ENCODE measurements at places on chromosomes 16 and 17. TPM values are rescaled to one million over a fixed set of nuclear protein-coding genes. Genes with fewer than 3 reads are reported as not detected.

The ERBB2 gene
- 1.3 TPM for total RNA-seq

The CTRB1 gene
- not detected for total RNA-seq

The HOXB9 gene
- 0.16 TPM for total RNA-seq

The ZNF174 gene
- total RNA-seq = 5.4 TPM

The PRSS33 gene
- total RNA-seq = not detected

DNA sequence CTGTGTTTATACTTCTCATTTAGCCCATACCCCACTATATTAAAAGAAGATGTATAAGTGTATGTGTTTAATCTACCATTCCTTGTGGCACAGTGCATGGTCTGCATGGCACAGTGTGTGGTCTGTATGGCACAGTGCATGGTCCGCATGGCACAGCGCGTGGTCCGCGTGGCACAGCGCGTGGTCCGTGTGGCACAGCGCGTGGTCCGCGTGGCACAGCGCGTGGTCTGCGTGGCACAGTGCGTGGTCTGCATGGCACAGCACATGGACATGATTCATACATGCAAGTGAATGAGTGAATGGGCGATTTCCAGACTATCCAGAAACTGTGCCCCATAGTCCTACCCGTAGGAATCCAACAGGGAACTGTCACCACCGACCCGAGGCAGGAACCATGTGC lies 632.6 kb downstream of the MAF start:
- no peak for DNase-seq

- DNase-seq = no peak
These were observed 8.4 kb downstream of the VPS9D1 start for GRCh38 chr16:89712274-89712781.

DNA sequence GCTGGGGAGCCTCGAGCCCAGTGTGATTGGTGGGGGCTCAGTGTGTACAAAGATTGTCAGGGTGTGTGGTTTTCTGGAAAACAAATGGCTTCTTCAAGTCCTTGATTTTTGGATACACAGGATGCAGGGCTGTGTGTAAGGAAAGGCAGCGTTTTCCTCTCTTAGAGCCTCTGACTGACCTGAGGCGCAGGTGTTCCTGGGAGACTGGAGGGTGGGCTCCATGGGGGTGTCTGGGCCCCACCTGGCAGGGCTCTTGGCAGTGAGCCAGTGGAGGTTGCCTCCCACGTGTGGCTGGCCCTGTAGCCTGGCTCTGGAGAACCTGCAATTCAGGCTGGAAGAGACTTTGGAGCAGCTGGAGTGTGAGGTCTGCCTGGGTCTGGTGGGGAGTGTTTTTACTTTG lies 5.0 kb downstream of the FOXK2 start:
- DNase-seq = no peak

- DNase-seq = no peak
These were observed 70.0 kb upstream of the PMFBP1 start for GRCh38 chr16:72241930-72242329.

GRCh38 chr17:47844814-47845715 lies 4.0 kb upstream of the SCRN2 start:
- no peak for DNase-seq

DNA sequence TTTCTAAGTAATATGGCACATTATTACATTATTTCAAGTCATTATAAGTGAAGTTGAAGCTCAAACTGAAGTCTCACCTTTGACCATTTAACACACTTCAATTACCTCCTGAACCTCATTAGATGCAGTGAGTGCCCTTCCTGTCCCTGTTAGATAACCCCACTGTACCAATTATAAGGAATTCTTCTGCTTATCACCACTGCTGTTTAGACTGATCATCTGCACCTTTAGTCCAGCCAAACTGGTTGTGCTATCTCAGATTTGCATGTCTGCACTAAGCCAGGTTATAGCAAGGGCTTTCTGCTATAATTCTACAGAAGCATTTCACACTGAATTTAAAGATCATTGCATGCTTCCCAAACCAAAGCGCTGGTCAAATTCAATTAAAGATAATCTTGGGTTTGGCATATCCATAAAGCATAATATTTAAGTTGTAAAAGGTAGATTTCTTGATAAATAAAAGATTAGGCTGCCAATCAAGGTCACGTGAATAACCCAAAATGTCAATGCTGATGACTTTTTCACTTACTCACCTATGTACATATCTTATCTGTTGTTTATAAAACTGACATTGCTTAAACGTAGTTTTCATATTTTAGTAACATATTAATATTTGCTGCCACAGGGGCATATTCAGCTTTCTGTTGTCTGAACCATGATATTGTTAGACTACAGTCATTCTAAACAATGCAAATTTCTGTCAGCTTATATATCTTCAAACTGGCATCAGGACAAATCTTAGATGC lies 11.9 kb downstream of the ITFG1 start:
- DNase-seq = no peak

Data from T-helper 17 cell (primary cell).